NCI-H1436 treated with DMSO at 0.1 percent for 48 hours (cell line): ENCODE measurements at places on chromosomes 1 and 21.

DNA sequence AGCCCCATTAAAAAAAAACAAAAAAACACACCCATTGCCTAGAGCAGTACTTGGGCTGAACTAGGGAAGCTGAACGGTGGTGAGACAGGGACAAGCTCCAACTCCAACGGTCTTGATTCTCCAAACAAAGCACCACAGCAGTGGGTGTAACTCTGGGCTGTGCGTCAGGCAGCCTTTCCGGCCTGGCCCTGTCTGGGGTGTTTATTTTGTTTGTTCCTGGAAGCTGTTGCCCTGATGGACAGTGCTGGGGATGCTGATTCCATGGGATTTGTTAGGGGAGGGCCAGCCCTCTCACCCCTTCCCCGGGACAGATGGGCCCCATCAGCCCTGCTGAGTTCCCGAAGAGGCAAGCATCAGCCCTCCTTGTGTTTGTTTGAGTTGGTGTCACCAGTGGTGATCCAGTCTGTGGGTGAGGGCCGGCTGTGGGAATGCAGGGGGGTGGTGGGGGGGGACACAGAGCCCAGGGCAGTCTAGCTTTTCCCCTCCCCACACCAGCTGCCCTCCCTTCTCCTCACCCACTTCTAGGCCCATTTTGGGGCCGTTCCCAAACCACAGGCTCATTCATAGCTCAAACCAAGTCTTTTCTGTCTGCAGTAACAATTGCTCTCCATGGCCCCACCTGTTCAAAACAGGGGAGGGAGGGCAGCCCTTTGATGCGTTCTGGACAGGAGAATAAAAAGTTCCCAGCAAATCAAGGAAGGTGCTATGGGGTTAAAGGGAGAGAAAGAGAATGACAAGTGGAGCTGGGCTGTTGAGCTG lies 4.5 kb downstream of the WNT2B start:
- no peak for DNase-seq

- no peak for DNase-seq
These were observed 208.7 kb downstream of the FGGY start for GRCh38 chr1:59505596-59506028.

- no peak for DNase-seq
These were observed 3.5 kb upstream of the TRIT1 start for GRCh38 chr1:39886757-39887231.

DNA sequence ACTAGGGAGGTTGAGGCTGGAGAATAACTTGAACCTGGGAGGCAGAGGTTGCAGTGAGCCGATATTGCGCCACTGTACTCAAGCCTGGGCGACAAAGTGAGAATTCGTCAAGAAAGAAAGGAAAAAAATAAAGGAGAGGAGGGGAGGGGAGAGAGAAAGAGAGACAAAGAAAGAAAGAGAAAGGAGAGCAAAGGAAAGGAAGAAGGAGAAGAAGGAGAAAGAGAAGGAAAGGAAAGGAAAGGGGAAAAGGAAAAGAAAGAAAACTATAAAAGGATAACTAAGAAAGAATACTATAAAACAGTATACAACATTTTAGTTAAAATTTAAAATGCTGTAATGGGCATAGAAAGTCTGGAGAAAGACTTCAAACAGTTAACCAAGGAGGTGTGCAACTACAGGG lies 33.6 kb downstream of the EIF4G3 start:
- no peak for DNase-seq

DNA sequence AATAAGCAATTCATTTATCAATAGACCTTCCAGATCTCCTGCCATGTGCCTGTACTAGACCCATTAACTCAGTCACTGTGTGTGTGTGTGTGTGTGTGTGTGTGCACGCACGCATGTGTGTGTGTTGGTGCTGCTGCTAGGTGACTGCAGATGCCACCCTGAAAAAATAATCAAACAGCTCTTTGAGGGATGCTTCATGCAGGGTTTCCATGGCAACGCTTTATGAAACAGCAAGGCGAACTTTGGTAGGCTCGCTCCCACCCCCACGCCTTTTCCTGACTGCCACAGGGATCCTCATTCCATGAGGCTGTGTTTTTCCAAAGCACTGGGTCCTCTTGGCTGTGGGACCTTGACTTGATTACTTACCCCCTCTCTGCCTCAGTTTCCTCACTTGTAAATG lies 94.0 kb downstream of the HMGB4 start:
- no peak for DNase-seq

- DNase-seq: no peak
These were observed 1.2 kb downstream of the VSIG8 start for GRCh38 chr1:159861218-159861617.

DNA sequence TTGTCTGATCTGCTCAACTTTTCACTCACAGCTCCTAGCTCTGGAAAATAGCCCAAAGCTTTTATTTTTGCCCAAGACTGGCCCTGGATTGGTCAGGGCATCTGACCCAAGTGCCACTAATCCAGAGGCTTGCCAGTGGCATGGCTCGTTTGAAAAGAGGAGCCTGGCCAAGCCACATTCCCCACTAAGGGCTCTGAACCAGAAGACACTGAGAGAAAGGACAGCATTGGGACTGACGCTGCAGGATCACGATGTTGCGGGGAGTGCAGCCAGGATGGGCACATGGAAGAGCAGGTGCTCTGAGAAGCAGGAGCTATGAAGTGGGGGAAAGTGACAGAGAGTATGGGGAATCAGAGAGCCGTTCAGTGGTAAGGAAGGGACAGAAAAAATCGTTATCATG lies 44.9 kb upstream of the TSPAN2 start:
- DNase-seq: no peak

DNA sequence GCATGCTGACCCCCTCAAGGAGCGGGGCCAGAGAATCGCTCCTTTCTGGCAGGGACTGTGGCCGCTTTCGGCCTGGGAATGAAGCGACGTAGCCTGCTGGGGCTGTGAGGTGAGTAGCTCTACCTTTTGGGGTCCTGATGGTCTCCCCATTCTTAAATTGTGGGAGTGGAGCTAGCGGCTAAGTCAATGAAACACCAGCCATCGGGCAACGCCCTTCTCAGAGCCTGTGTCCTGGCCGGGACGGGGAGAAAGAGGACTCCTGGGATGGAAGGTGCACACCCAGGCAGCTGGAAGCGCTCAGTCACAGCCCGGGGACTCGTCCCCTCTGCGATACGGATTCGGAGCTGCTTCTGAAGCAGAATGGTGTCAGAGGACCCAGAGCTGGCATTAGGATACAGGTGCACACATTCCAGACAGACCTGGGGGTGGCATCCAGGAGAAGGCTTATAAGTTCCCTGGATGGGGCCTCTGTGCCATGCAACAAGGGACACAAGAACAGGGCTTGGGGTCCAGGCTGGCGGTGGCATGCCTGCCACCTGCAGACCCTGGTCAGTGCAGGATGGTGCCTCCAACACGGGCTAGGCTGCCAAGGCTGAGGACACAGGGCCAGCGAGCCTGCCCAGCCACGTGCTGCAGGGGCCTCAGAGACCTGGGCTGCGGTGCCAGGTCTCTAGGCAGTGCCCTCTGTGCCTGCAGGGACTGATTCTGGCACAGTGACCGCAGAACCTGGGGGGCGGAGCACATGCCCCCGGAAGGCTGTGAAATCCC lies 945 bp upstream of the WNT9A start:
- no peak for DNase-seq

- DNase-seq: no peak
These were observed 76.9 kb upstream of the ZC3H11B start for GRCh38 chr1:219689774-219690173.

- DNase-seq: no peak
These were observed 79.7 kb downstream of the KIF26B start for GRCh38 chr1:245234217-245235081.

DNA sequence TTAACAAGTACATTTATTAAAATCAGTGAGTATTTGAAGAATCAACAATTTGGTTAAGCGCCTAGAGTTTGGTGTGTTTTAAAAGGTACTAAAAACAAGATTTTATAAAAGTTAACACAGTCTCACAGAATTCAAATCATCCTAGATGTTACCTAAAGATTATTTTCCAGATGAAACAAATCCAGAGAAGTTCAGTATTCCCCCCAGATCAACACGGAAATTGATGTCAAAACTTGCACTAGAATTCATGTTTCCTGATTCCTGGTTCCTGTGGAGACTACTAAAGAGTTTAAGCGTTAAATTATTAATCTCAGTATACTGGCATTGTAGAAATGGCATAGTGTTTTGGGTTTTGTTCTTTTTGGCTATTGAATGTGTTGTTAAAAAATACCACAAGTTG lies 1.4 kb downstream of the PTBP2 start:
- DNase-seq: no peak

DNA sequence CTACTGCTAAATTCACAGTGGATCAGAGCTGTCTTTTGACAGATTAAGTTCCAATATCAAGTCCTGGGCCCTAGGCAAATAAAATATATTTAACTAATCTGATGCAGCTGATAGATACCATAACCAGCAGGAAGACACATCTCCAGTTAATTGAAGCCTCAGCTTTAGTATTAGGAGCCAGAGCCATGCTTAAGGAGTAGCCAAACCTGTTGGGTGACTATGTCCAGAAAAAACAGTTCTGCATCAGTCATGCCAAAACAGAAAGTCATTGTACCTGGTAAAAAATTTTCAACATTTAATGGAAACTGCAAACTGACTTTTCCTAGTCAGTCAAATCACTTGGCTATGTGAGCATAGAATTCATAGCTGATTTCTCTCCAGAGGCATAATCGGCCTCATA lies 200.5 kb upstream of the RUNX1 start:
- no peak for DNase-seq

GRCh38 chr1:86795316-86795715 lies 90.9 kb downstream of the SH3GLB1 start:
- no peak for DNase-seq

GRCh38 chr1:6052543-6053205 lies 7.0 kb downstream of the KCNAB2 start:
- no peak for DNase-seq

DNA sequence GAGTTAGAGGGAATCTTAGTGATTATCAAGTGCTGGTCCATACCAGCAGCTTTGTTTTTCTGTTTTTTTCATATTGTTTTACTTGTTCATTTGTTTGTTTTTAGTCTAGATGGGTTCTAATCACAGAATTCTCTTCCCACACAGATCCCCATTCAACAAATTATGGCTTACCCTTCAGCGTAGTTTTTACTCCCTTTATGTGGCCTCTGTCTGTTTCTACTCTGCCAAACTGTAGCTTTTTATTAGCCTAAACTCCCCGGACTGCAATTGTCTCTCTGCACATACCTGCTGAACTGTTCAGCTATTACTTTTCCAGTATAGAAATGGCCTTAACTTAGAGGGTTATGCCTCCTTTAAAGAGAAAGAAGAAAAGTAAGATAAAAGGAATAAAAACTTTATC lies 348.5 kb downstream of the TGFB2 start:
- no peak for DNase-seq

DNA sequence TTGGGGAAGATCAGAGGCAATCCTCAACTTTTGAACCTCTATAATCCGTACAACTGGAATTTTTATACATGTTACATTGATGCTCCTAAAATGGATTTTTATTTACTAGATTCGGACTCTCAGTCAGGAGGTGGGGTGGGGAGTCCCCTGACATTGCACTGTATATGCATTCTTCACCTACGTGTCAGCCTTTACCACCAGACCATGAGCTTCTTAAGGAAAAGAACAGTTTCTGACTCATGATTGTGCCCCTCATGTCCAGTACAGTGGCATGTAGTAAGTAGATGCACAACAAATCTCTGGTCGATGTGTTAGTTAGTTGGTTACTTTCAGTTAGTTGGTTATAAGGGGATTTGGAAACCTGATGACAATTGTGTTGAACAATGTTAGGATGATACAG lies 15.4 kb downstream of the LPAR3 start:
- DNase-seq: no peak
